CD4-positive, alpha-beta T cell (primary cell): ENCODE measurements at places on chromosomes 2 and 18. TPM values are rescaled to one million over a fixed set of nuclear protein-coding genes. Genes with fewer than 3 reads are reported as not detected.
A peak's percentile ranks its signal among the peaks of the same experiment; 100 is the strongest.

DNA sequence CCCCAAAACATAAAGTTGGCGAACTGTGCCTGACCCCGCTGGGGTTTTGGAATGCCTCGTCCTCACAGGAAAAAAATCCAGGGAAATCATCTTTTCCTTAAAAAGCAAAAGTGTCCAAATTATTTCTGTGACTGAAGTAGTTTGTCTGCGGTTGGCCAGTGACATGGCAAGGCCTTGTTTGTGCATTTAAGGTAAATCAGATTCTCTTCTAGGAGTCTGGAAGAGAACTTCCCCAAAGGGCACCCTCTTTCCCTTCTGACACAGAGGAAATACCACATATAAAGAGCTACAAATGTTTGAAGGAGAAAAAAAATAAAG is 737 bp upstream of the CYB5A start:
- no peaks in the 10 kb centered on the region for H3K27me3 ChIP-seq
- no peak for DNase-seq
- peaks cover 19% of the 10 kb centered on the region for H3K4me1 ChIP-seq
- no peaks in the 10 kb centered on the region for H3K36me3 ChIP-seq

GRCh38 chr18:48801728-48802542 is 148.8 kb downstream of the SMAD7 start:
- peaks cover 38% of the 10 kb centered on the region for H3K4me1 ChIP-seq
- no peak overlapping the region for H3K4me3 ChIP-seq
- no peaks in the 10 kb centered on the region for H3K27me3 ChIP-seq
- no peak overlapping the region for H3K27ac ChIP-seq
- H3K36me3 ChIP-seq = no peaks in the 10 kb centered on the region

DNA sequence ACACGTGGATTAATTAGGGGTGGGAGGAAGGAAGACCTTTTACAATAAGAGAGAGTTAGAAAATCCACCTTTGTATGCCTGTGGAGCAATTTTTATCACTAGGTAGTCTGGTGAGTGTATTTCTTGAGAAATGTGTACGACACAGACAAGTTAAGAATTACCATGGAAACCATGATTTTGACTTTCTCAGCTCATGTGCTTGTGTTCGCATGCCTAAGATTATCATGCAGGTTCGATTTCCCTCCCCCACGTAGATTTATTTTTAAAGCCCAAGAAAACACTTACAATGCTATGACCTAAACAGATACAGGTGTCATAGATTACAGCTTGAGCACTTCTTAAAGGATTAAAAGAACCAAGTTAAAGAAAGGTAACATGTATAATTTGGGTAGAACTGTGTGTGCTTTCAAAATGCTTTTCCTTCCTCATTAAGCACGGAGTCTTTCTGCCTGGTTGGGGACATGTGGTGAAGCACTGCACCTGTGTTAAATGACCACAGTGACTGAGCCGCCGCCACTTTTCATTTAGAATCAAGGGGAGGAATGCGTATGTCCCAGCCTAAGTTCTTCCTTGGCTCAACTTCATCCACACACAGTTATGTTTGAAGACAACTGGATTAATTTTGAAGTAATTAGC is 16.6 kb downstream of the SERTAD2 start:
- H3K36me3 ChIP-seq = peaks cover 36% of the 10 kb centered on the region
- H3K4me1 ChIP-seq = peaks cover 31% of the 10 kb centered on the region
- H3K4me3 ChIP-seq = no peak overlapping the region
- DNase-seq = no peak
- peak overlapping the region; percentile 5 for H3K27ac ChIP-seq

- no peaks in the 10 kb centered on the region for H3K27me3 ChIP-seq
- no peaks in the 10 kb centered on the region for H3K4me1 ChIP-seq
- no peak overlapping the region for H3K4me3 ChIP-seq
- H3K27ac ChIP-seq = no peak overlapping the region
Measured at GRCh38 chr18:62812242-62812641, 96.9 kb downstream of the PHLPP1 start.

- no peaks in the 10 kb centered on the region for H3K4me1 ChIP-seq
- DNase-seq = no peak
- H3K27me3 ChIP-seq = no peaks in the 10 kb centered on the region
- no peak overlapping the region for H3K4me3 ChIP-seq
- peaks cover 2% of the 10 kb centered on the region for H3K36me3 ChIP-seq
Measured at GRCh38 chr2:157726946-157727345, 98.3 kb upstream of the ACVR1C start.

- no peak for DNase-seq
- no peak overlapping the region for H3K27ac ChIP-seq
- H3K4me1 ChIP-seq = no peaks in the 10 kb centered on the region
- H3K36me3 ChIP-seq = no peaks in the 10 kb centered on the region
- H3K4me3 ChIP-seq = no peak overlapping the region
Measured at GRCh38 chr2:82539280-82539621, 1919.8 kb downstream of the SUCLG1 start.

DNA sequence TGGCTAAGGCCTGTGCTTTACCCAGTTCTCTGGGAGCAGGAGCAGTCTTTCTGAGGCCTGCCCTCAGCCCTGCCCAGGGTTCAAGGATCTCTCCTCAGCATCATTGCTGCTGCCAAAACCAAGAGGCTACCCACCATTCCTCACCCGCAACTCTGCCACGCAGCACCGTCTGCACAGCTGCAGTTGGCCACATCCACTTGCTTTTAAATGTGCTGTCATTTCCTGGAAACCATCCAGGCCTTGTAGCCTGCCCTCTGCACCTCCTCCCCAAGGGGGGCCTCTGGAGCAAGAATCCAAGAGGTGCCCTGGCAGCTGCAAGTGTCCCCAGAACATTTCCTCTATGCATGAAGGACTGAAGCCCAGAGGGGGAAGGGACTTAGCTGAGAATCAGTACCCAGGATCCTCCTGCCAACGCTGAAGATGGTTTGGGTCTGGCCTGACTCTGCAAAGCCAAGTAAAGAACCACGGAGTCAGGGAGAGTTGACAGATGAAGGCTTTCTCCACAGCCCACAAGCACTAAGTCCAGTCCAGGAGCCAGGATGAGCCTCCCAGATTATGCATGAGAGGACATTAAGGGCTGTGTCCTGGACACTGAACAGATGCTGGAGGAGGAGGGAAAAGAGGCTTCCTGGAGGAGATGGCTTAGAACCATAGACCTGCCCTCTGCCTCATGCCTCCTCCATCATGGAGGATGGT is 14.9 kb downstream of the EMX1 start:
- no peak for DNase-seq
- H3K36me3 ChIP-seq = no peaks in the 10 kb centered on the region
- no peak overlapping the region for H3K4me3 ChIP-seq
- no peaks in the 10 kb centered on the region for H3K4me1 ChIP-seq
- H3K27me3 ChIP-seq = peaks cover 33% of the 10 kb centered on the region
- H3K27ac ChIP-seq = no peak overlapping the region

DNA sequence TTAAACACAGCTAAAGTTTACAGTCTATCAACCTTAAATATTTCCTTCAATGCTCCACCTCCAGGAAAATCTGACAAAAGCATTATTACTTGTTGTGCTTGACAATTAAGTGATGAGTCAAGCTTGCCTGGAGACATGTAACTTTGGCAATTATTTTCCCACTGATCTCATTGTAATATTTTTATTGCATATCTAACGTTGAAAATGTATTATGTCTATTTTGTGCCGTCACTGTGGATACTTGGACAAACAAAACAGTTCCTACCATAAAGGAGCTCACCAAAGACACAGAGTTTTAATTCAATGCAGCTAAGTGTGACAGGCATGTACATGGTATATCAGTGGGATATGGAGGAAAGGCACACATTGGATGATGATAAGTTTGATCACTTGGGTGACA is 24.7 kb downstream of the RNF103 start:
- H3K4me1 ChIP-seq = no peaks in the 10 kb centered on the region
- peaks cover 2% of the 10 kb centered on the region for H3K36me3 ChIP-seq
- no peaks in the 10 kb centered on the region for H3K27me3 ChIP-seq
- no peak overlapping the region for H3K4me3 ChIP-seq
- DNase-seq = no peak

The STAT4 gene
- total RNA-seq = 83.0 TPM

The CLEC4F gene
- total RNA-seq = not detected

The OTOF gene
- total RNA-seq = 0.71 TPM

The CPO gene
- not detected for total RNA-seq
